ENCODE measurements at places on chromosomes 4 and X.

DNA sequence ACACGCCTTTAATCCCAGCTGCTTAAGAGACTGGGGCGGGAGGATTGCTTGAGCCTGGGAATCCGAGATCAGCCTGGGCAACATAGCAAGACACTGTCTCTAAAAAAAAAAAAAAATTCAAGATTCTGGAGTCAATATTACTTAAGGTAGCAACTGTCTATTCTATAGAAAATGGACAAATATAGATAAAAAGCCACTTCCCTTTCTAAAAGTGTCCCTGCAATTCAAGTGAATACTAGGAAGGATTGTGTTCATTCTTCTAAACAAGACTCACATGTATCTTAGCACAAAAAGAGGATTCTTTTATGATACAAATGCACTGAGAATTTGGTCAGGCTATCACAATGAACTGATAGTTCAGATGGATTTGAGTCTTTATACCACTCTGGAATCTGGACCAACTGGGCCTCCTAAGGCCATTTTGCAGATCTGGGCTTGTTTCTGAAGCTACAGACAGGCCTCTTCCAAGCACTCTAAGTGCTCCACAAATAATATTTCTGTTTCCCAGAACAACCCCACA lies 7.0 kb downstream of the PKD2 start:
- no peak for DNase-seq

DNA sequence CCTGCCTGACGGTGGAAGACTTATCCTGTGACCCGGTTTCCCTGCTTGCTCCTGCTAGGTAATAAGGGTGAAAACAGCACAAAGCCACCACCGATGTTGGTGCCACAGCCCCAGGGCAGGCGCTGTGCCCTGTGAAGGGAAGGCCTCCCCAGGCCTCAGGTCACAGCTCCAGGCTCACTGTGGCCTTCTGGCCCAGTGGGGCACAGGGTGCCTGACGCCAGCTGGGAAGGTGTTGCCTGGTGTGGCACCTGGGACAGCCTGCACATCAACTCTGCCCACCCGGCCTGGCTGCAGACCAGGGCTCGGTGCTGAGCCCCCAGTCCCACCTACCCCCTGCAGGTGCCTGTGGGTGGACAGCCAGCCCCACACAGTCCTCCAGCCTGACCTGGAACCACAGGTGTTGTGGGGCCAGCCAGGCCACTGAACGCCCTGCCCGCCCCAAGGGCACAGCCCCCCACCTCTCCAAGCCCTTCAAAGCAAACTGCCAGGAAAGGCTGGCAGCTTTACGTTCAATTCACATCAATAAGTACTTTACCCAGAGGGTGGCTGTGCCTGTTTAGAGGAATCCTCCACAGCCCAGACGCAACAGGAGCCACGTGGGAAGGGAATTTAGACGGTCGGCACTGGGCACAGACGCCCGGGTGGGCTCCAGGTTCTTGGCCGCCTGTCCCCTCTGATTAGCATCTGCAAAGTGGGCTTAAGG lies 54.3 kb downstream of the ZFYVE28 start:
- DNase-seq: no peak

- no peak for DNase-seq
Observed at GRCh38 chr4:75015627-75016026, 82.7 kb downstream of the PARM1 start.

DNA sequence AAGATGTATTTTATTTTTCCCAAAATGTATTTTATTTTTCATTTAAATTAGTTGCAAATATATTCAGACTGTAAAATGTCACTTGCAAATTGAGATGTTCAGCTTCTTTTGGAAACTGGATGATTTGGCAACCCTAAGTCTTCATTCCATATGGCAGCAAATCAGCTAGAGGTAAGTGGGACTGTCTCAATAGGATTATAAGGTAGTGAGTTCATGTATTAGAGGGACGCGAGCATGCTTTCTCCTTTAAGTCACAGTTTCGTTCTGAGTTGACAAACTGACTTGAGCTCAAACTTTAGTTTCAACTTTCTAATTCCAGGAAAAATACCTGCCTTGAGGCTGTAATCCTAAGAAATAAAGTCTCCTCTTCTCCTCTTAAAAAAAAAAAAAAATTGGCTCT lies 44.2 kb upstream of the TMEM131L start:
- DNase-seq: no peak

- DNase-seq: no peak
Observed at GRCh38 chr4:168541266-168541953, 44.6 kb downstream of the PALLD start.

Data from iPS DF 6.9 (cell line).